Left kidney (tissue), 8 donors: ENCODE measurements at places on chromosomes 16 and 17. TPM values are rescaled to one million over a fixed set of nuclear protein-coding genes. Genes with fewer than 3 reads are reported as not detected.

NPIPB8 gene
- polyA plus RNA-seq = 2.0 TPM

STH gene
- polyA plus RNA-seq = not detected

TBL3 gene
- polyA plus RNA-seq = 30.3 TPM

SYCE1L gene
- polyA plus RNA-seq = 2.1 TPM

MYBBP1A gene
- 38.1 TPM for polyA plus RNA-seq

GRCh38 chr16:14373406-14373805 lies 256.7 kb downstream of the PARN start:
- DNase-seq = no peak

GRCh38 chr17:58006560-58006923 lies 504 bp downstream of the SRSF1 start:
- DNase-seq = peak; percentile 81

GRCh38 chr17:48002266-48002915 lies 31.5 kb downstream of the CDK5RAP3 start:
- no peak for DNase-seq

- peak; percentile 57 for DNase-seq
These were observed 56.3 kb upstream of the HNF1B start for GRCh38 chr17:37801171-37801570.

SETD6 gene
- 47.0 TPM for polyA plus RNA-seq

DNA sequence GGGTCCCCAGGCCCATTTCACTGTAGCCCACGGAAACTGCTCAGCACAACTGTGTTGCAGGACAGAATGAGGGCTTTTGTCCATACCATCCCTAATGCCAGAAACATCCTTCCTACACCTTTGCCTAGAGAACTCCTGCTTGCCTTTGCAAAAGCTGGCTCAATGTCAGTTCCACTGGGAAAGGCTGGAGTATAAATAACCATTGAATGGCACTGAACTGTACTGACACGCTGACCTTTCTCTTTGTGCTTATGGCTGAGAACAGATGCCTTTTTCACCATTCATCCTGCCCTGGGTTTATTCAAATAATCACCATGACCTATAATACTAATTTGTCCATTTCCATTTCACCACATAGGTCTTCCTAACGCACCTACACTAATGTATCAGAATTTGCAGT lies 300.3 kb downstream of the XYLT1 start:
- no peak for DNase-seq

- no peak for DNase-seq
These were observed 1.8 kb upstream of the FBRS start for GRCh38 chr16:30656388-30656787.

DNA sequence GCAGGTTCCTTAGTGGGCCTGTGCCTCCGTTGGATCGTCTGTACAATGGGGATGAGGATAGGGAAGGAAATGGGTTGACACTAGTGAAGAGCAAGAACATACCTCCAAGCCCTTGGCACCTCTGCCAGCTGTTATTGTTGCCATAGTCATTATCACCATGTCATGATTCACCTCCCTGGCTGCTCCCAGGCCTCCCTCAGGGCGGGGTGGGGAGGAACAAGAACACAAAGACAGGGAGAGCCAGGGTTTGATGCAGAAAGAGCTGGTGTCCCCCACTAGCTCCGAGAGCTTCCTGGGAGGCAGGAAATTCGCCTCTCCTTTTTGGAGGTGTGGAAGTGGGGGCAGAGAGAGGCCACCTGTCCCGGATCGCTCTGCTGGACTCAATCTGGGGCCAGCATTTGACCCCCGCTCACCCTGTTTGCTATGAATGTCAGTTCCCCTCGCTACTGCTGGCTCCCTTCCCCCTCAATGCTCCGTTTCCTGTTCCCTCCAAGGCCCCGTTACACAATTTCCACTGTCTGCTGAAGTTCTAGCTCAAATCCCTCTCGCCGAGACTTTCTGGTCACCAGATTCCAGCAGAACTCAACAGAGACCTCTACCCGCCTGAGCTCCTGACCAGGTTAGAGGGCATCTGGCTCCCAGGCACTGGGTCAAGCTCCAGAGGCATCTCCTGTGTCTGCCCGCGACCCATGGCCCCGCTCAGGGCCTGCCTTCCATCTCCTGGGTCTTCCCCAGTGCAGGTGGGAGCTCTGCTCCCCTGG lies 9.1 kb downstream of the TIMP2 start:
- DNase-seq = no peak

ACSM3 gene
- polyA plus RNA-seq = 136 TPM

GRCh38 chr17:33986088-33986487 lies 269.0 kb upstream of the CCL2 start:
- no peak for DNase-seq

GRCh38 chr16:74252329-74252728 lies 44.3 kb upstream of the PSMD7 start:
- no peak for DNase-seq

CCL3 gene
- 3.9 TPM for polyA plus RNA-seq

CACNA1G gene
- polyA plus RNA-seq = 7.9 TPM

SEC14L5 gene
- polyA plus RNA-seq = 0.12 TPM

OMG gene
- polyA plus RNA-seq = 0.48 TPM

SEZ6L2 gene
- polyA plus RNA-seq = 8.2 TPM

SYT17 gene
- 12.2 TPM for polyA plus RNA-seq

- DNase-seq = no peak
These were observed 119.3 kb upstream of the TOM1L1 start for GRCh38 chr17:54781389-54781788.

GRCh38 chr17:82328141-82328993 lies 5.2 kb downstream of the SECTM1 start:
- DNase-seq = no peak

DNA sequence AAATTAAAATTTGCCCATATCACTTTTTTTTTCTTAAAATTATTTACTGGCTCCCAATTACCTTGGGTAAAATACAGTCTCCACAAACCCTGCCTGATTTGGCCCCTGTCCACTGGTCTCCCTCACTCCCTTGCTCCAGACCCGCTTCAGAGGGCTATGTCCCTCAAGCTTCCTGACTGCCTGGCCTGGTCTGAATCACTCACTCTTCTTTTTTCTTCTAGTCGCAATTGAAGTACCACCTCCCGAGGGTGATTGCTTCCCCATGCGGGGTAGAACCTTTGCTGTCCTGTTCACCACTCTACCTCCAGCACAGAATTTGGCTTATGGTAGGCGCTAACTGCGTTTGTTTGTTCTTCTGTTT lies 598 bp upstream of the PGAP3 start:
- DNase-seq = no peak

GRCh38 chr16:81790830-81791435 lies 11.8 kb downstream of the PLCG2 start:
- DNase-seq = peak; percentile 63

- no peak for DNase-seq
These were observed 168.5 kb downstream of the NPIPB11 start for GRCh38 chr16:29237971-29238370.

AOC3 gene
- polyA plus RNA-seq = 4.9 TPM

DNA sequence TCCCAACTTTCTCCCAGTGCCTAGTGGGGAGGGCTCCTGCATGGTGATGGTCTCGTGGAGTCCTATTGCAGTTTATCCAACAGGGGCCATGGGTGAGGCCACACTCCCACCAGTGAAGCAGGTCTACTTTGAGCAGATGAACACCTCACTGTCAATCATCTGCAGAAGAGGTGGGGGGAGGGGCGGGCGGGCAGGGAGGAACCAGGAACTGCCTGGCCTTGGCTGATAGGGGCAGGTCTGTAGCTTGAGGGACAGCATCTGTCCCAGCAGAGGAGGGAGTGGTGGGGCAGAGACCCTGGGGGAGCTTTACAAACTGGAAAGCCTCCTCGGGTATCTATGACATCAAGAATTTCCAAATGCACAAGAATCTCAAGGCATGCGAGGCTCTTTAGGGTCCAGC lies 58.7 kb upstream of the ZNF423 start:
- no peak for DNase-seq
